ENCODE measurements at places on chromosomes 12 and 14.
A peak's percentile ranks its signal among the peaks of the same experiment; 100 is the strongest.

GRCh38 chr12:98660521-98660920 lies 15.4 kb downstream of the APAF1 start:
- no peak for DNase-seq

DNA sequence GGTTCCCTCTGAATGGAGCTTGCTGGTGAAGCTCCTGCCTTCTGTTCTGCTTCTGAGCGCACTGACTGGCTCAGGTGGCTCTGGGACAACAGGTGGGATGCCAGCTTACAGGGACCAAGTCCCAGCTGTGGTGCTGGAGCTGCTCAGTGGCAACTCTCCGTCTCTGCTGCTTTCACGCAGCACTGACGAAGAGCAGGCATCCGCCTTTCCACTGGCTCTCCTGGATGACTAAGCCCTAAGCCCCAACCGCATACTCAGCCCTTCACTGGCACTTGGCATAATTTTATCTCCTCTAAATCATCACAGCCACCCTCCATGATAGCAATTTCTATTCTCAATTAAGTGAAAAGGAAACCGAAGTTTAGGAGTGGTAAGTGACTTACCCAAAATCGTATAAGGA lies 3.7 kb upstream of the RTL1 start:
- DNase-seq = no peak

DNA sequence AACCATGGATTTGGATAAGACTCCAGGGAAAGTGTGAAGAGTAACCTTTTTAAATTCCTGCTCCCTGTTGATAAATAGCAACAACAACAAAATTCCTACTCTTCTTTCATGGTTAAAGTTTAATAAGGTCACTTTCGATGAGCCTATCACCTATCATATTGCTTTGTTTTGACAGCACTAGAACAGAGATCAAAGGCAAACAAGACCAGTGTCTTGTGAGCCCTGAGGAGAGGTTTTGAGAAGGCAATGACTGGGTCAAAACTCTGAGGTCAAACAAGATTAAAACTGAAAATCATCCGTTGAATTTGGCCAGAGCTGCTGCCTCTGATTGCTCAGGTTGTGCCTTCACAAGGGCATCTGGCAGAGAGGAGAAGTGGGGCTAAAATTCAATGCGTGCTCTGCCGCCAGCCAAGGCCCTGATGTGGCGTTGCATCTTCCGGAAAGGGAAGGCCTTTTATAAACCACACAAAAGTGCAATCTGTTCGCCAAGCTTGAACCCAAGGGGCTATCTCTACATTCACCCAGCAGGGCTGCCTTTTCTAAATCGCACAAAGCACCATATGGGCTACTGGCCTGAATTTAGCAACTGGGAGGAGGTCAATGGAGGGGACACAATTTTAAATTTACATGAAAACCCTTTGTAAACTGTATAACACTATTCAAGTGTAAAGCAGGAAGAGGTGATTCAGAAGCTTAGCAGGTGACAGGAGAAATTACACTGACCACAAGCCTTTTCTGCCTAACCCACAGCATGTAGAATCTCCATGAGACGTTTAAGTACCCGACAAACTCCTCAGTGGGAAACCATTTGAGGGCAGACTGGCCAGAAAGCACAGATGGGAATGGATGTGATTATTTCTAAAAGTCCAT lies 140.8 kb downstream of the DAD1 start:
- no peak for DNase-seq

DNA sequence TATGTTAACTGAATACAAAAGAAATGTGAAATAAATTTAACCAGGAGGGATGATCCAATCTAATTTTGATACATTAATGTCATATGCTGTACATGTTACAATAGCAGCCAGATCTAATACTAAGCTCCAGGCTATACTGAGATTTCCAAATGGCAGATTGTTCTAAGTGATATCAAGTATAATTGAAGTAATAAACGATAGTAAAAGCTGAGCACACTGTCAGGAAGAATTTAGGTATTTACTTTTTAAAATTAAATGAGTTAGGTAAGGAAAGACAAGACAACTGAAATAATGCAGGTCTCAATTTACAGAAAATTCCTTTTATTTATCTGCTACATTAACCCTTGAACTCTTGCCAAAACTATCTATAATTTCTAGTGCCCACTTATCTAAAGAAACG lies 39.9 kb downstream of the INSM2 start:
- peak; percentile 49 for DNase-seq

DNA sequence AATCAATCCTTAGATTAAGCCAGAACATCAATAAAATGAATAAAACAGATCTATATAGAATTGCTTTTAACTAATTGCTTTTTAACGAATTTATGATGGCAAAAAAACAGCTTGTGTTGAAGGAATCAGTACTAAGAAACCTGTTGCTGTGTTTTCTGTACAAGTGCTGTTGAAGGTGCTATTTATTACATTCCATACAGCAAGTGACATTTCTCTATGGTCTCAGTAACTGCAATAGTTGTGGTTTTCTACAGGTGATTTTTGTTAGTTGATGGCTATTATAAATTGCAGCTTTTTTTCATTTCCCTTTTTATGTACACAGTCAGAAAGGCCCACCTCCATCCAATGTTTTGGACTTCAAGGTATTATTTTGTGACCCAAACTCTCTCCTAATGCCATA lies 56.6 kb downstream of the SLC2A13 start:
- no peak for DNase-seq

DNA sequence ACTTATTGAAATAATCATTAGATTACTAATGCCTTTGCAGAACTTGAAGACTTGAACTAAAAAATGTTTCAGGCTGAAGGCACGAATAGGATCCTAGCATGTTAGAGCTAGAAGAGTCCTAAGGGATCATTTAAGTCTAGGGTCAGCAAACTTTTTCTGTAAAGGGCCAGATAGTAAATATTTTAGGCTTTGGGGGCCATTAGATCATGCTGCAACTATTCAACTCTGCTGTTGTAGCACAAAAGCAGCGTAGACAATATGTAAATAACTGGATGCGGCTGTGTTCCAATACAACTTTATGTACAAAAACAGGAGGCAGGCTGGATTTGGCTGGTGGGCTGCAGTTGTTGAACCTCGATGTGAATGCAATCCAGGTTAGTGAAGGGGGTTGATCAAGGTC lies 221.7 kb downstream of the ATP23 start:
- no peak for DNase-seq

GRCh38 chr12:53287741-53288216 lies 7.6 kb upstream of the PFDN5 start:
- DNase-seq = peak; percentile 81

- DNase-seq = peak; percentile 68
These were observed 362.1 kb downstream of the GALC start for GRCh38 chr14:87630846-87631245.

Data from brain (organoid and tissue), 16 donors.